ENCODE measurements at places on chromosomes 7 and 10.

DNA sequence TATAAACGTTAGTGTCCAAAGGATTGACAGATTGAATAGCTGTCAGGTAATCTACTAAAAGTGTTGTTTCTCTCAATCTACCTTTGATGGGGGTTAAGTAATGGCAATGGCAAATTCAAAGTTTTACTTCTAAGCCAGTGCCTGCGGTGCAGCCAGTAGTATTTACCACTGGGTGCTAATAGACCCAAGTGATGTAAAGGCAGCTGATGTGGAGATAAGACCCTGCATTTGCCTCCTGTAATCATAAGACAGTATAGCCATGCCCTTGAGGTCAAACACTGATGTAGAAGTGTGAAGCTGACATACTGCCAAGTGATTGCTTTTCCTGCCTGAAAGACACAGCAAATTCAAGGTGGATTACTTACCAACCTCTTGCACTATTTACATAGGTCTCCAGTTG lies 572.0 kb downstream of the GRID1 start:
- no peak for DNase-seq

DNA sequence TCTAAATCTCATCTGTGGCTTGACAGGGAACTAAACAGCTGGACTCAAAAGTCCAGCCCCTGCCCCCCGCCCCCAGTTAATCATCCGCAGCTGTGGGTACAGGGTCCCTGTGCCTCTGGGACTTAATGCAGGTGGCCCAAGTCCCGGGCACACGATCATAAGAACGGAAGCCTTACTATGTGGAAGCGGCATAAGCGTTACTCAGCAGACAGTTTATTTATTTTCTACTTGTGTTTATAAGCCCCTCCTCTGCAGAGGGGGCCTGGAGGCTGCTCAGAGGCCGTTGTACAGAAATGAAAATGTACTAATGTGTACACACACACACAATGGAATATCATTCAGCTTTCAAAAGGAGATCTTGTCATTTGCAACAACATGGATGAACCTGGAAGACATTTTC lies 158.0 kb upstream of the TNS3 start:
- DNase-seq: no peak

- DNase-seq: no peak
Observed at GRCh38 chr7:33087858-33088257, 21.3 kb downstream of the RP9 start.

DNA sequence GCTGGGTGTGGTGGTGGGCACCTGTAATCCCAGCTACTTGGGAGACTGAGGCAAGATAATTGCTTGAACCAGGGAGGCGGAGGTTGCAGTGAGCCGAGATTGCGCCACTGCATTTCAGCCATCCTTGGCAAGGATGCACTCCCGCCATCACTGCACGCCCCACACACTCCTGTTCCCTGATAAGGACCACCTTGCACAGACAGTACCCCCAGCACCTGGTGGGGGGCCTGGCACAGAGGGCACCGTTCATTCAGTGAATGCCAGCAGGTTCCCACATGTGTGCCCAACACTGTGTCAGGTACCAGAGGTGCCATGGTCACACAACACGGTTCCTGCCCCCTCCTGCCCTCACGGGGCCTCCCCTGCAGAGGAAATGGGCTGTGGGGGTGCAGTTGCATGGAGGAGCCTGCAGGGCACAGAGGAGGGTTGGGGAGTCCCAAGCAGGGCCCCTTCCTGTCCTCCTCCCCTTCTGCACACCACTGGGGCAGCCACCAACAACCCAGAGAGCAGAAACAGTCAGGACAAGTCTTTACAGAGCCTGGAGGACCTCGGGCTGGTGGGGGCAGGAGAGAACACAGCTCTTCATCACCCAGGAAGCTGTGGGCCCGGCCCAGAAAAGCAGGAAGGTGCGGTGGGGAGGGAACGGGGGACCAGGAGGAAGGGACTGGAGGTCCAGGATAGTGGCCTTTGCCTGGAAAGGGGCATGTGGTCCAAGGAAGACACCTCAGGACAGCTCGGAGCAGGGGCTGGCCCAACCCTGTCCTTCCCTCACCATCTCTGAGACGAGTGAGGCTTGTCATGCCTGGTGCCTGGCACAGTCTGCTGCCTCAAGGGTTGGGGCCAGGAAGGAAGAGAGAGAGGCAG lies 7.1 kb downstream of the CRYGN start:
- no peak for DNase-seq

GRCh38 chr10:123841560-123841959 lies 50.0 kb downstream of the CPXM2 start:
- no peak for DNase-seq

GRCh38 chr10:69848454-69848853 lies 46.7 kb downstream of the COL13A1 start:
- no peak for DNase-seq

- peak; percentile 5 for DNase-seq
Observed at GRCh38 chr10:69573056-69573806, at the start of gene NEUROG3. TSS of gene NEUROG3 (minus strand) at chr10:69573422. CDS start at chr10:69573043, 379 bp downstream.

- DNase-seq: no peak
Observed at GRCh38 chr7:23523486-23524075, 8.2 kb downstream of the TRA2A start.

DNA sequence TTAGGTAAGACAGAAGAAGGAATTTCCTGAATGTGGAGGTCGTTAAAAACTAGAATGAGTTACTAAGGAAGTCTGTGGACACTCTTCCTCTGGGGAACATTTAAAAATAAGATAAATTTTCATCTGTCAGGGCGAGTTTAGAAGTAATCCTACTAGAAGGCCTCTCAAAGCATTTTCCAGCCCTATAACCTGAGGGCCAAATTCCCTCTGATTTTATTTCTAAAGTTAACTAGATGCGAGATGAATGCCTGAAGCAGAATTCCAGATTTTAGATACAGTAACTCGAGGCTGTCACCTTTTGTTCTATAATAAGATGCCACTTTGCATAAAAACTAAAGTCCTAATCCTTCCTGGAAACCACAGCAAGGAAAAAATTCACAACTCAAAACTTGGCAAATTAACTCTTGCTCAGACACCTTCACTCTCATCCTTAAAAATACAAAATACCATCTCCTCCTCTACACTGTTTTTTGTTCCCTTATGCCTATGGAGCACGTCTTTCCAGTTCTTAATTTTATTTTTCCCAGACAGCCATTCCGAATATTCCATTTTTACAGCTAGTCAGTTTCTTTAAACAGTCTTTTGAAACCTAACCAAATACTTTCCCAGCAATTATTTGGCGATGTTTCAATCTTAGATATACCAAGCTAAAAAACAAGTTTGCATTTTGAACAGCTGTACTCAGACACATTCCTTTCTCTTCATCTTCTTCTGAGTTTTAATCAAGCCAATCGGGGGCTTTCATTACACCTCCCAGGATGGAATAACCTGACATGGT lies 420.7 kb upstream of the NFE2L3 start:
- DNase-seq: no peak

- peak; percentile 78 for DNase-seq
Observed at GRCh38 chr10:46077141-46077554, 31.1 kb upstream of the MSMB start.

DNA sequence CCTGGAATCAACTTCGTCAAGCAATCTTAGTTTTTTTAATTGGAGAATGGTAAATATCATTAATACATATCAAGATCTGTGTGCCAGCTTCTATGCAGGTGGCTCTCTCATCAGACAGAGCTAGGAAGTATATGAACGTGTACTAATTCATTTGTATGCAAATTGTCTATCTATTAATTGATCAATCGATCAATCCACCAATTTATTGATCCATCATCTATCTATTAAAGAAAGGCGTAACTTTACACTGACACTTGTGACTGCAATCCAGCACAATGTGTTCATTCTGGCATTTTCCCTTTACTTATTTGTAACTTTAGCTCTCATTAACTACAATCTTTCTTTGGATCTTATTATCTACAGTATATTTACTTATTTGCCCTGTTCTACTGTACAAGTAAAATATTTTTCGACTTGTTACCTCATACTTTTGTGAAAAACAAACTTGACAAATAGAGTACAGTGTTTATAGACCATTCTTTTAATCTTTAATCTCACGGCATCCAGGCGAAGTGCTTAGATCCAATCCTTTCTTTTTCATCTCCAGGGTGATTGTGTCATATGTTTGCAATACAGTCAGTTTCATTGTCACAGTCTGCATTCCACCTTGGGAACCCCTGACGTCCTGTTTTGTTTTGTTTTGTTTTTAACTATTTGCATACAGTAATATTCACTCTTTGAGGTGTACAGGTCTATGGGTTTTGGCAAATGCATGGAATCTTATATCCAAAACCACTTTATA lies 22.0 kb upstream of the GHRHR start:
- DNase-seq: no peak

DNA sequence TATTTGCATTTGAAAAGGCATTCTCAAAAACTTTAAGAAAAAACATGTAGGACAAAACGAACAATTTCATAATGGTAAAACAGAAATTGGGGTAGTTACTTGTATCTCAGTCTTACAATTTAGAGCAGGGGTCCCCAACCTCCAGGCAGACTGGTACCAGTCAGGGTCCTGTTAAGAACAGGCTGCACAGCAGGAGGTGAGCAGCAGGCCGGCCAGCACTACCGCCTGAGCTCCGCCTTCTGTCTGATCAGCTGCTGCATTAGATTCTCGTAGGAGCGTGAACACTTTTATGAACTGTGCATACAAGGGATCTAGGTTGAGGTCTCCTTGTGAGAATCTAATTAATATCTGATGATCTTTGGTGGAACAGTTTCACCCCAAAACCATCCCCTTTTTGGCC lies 77.3 kb downstream of the SEMA3A start:
- no peak for DNase-seq

DNA sequence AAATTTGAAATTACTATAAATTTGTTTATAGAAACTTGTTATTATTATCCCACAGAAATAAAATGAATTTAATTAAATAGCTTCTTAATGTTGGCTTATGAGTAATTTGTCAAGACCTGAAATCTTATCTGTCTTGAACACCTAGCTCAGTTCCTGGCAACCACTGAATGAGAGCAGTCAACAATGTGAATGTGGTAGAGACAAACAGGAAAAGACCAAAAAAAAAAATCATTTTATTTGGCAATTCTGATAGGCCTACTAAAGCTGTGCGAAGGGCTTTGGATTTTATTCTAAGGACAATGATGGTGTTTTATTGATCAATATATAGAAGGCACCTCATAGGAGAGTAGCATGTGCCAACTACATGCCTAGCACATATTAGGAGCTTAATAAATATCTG lies 127.8 kb upstream of the RSU1 start:
- DNase-seq: no peak

GRCh38 chr7:117472335-117472734 lies 7.5 kb upstream of the CFTR start:
- peak; percentile 58 for DNase-seq

DNA sequence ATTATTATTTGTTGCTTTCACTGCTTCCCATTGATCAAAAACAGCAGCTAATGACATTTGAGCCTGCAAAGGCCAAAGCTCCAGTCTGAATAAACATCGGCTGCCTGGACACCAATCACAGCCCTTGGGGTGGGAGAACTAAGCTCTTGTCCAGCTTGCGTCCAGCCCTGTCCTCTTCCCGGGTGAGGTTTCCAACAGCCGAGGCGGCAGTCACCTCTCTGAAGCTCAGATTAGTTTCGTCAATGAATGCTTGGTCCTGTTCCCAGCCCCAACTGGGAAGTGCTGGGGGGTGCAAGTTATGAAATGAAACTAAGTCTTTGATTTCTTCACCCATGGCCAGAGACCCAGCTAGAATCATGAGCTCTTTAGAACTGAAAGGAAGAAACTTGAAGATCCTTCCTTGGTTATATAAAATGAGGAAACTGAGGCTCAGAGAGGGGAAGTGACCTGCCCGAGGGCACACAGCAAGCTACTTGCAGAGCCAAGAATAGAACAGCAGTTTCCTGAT lies 114.0 kb upstream of the TCF7L2 start:
- peak; percentile 89 for DNase-seq

DNA sequence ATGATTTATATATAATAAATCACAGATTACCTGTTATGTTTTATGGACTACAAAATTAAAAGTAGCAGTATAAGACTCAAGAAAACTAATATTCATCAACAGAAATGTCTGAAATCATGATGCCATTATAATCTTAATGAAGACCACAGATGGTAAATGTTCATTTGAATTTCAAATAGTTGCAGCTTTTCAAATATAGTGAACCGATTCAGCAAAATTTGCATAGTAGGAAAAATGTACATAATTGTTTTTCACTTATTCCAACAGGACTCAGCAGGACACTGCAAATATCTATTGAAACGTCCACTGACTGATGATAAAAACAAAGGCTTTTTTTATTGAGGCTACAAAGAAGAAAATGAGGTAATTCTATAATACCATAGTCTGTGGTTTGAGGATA lies 51.2 kb upstream of the LSM8 start:
- DNase-seq: no peak

DNA sequence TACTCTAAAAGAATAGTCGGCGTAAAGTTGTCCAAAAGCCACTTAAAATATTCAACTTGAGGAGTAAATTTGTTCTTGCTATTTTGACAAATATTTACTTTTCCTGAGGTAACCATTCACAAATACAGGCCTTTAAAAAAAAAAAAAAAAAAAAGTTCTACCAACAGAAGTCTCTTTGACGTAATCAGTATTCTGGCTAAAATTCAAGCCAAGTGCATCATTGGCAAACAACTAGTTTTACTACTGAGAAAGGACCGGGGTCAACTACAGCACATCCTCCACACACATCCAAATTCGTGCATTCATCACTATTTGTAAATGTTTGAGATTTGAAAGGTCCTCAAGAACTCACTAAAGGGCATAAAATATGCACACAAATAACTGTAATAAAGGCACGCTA lies 2.0 kb downstream of the OAT start:
- DNase-seq: no peak

- DNase-seq: no peak
Observed at GRCh38 chr7:46539892-46540483, 618.9 kb upstream of the IGFBP3 start.

DNA sequence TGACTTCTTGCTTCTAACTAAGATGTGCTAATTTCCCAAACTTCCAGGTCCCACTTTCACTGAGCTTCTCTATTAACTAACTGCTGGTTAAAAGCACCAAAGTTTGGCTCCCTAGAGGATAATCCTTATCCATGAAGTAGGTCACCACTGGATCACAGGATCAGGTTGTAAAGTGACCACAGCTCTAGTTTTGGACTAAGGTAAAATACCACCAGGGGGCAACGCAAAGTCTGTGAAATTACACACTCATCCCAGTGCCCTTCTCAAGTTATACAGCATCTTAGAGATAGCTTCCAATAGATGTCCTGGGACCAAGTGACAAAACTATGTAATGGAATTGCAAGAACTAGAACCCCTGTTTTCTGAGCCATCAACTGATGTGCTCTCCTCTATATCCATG lies 116.4 kb upstream of the ASAH2 start:
- peak; percentile 49 for DNase-seq

DNA sequence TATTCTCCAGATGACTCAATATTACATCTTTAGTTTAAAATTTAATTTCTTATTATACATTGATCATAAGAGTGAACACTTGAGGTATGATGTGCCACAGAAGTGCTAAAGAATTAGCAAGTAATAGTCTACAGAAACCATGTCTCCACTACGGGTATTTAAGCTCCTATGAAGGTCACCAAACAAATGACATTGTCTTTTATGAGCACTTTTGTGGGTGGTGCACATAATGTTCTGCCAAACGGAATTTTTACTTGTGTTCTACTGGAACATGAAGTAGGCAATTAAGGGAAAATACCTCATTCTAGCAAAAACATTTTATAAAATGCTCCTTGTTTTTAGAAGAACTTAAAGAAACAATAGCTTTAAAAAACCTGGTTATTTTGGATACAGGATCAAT lies 27.4 kb upstream of the CUBN start:
- DNase-seq: no peak

GRCh38 chr10:1938317-1938716 lies 201.0 kb upstream of the ADARB2 start:
- no peak for DNase-seq

All from inflammatory macrophage (primary cell).